ENCODE measurements at places on chromosomes 1 and 21.

DNA sequence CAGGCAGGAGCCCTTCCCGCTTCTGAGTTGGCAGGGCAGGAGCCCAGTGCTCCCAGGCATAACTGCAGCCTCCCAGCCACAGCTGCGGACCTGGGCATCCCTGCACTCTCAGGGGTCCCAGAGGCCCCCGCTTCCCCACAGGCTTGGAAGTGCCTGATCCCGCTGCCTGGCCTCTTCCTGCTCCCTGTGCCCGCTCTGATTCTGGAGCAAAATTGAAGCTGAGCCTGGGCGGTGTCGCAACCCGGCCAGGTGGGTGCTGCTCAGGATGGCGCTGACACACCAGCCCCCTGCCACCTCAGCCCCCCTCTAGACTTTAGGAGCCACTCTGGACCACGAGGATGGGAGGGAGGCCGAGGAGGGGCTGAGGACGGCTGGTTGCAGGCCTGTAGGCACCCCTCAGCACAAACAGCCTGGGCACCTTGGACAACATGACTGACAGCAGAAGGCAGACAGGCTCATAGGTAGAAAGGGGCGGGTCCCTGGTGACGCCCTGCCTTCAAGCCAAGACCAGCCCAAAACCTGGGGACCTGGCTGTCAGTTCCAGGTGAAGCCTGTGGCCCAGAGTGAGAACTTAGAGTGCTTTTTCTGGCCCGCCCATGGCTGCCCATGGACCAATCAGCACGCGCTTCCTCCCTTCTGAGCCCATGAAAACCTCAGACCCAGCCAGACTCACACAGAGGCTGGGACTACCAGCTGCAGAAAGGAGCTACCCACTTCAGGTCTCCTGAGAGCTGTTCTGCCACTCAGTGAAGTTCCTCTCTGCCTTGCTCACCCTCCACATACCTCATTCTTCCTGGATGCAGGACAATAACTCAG is 7.2 kb downstream of the HLCS start:
- DNase-seq = no peak

DNA sequence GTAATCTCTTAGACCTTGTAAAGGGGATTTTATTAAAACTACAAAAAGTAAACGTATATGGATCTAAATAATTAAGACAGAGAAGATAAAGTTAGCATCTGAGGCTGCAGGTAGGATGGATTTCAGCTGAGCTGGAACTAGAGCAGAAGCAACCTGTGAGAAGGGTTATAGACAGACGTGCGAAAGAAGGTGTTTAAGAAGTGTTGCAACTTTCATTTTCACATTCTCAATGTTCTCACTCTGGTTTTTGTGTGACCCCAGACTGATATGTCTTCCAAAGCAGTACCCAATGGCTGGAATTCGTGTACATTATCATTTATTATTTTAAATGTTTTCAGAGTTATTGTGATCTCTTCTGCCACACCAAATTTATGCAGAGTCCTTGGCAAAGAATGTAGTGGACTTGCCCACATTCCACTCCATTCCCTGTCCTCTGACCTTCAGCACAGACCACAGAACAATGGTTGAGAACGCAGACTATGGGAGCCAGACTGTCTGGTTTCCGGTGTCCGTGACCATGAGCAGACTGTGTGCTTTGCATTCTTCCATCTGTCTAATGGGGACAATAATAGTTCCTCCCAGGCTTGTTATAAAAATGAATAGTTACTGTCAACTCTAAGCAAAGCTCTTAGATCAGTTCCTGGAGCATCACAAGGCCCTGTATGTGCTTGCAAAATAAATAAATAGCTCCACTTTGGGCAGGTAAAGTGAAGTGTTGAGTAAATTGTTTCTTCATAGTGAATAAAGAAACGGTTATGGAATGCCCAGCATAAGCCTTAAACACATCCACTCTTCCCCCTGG is 140.6 kb upstream of the SAMSN1 start:
- no peak for DNase-seq

- no peak for DNase-seq
Measured at GRCh38 chr1:117044217-117044616, 15.9 kb upstream of the TTF2 start.

GRCh38 chr1:205676597-205676996 is 3.7 kb downstream of the SLC45A3 start:
- no peak for DNase-seq

DNA sequence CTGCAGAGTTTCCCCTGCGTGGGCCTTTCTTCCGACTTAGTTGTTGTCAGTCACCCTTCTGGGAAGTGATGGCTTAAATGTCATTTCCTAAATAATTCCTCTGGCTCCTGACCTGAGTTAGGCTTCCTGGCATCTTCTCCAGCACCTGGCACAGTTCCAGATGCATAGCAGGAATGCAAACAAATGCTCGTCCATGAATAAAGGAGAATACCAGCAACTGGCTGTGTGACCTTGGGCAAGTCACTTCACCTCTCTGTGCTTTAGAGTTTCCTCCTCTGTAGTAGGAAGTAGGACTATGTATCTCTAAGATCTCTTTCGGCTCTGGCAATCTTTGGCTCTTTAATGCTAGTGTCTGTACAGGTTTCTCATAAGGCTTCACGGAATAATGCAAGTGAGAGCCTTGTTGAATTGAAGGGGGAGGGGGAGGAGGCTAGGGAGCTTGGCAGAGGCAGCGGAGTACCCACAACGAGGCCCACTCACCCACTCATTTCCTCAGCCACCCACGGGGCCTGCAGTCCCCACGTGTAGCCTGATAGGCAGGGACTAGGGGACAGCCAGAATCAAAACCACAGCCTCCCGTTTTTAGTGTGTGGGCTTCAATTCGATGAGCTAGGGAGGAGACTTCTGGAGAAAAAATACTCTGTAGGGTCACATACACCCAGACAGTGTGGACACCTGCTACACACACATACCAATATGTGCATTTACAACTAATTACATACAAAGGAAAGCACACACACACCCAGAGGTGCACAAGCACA is 48.1 kb downstream of the TENT5C start:
- DNase-seq = no peak

DNA sequence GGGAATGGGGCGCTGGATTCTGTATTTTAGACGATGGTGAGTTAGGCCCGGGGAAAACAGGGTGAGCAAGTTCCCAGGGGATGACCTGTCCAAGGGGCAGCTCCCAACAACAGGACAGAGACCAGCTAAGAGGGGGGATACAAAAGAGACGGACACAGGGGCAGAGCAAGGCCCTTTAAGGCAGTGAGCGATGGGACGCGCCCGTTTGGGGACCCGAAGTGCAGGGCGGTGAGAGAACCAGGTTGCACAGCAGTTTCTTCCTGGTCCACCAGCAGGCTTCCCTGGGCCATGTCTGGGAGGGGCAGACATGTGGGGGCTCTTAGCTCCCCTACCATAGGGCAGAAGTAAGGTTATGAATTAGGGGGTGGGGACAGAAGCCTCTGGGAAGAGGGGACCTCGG is 22.0 kb downstream of the INAVA start:
- DNase-seq = no peak

- DNase-seq = no peak
Measured at GRCh38 chr1:210321131-210321530, 7.6 kb upstream of the HHAT start.
